ENCODE measurements at places on chromosomes 4 and X.
A peak's percentile ranks its signal among the peaks of the same experiment; 100 is the strongest.

DNA sequence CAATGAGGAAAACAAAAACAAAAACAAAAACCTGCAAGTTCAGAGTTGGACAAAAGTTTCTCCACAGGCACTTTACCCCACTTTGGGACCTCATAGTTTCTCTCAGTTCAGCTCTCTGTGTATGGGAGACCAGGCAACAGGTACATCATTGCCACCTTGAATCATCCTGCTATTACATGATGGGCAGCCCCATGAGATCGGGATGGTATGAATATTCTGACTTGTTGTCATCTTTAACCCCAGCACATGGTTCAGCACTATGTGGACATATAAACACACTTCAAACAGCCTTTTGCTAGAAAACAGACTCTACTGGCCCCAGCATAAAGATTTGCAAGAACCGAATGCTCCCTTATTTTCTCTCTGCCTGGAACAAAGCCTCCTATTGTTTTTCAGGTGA is 176.9 kb upstream of the SCML1 start:
- no peak for DNase-seq

DNA sequence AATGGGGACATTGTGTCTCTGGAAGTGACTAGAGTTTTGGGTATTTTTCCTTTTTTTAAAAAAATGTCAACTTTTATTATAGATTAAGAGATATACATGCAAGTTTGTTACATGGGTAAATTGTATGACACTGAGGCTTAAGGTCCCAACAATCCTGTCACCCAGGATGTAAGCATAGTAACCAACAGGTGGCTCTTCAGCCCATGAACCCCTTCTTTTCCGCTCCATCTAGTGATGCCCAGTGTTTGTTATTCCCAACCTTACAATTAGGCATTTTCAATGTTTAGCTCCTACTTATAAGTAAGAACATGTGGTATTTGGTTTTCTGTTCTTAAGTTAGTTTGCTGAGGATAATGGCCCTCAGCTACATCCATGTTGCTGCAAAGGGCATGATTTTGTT is 102.7 kb downstream of the GRID2 start:
- no peak for DNase-seq

DNA sequence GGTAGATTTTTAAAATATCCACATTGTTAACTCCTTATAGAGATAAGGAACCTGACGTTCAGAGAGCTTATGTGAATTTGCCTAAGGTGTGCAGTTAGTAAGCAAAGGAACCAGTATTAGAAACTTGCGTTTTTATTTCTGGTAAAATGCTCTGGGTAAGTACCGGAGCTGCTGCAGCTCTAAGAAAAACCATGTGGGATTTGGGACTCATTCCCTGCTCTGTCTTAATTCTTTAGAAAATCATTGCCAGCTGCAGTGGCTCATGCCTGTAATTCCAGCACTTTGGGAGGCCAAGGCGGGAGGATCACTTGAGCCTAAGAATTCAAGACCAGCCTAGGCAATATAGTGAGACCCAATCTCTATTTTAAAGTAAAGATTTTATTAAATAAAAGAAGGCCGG is 5.8 kb downstream of the CCKAR start:
- no peak for DNase-seq

GRCh38 chr4:163367651-163368050 is 24.0 kb downstream of the NPY5R start:
- no peak for DNase-seq

- no peak for DNase-seq
Measured at GRCh38 chr4:111263836-111264235, 641.0 kb upstream of the PITX2 start.

DNA sequence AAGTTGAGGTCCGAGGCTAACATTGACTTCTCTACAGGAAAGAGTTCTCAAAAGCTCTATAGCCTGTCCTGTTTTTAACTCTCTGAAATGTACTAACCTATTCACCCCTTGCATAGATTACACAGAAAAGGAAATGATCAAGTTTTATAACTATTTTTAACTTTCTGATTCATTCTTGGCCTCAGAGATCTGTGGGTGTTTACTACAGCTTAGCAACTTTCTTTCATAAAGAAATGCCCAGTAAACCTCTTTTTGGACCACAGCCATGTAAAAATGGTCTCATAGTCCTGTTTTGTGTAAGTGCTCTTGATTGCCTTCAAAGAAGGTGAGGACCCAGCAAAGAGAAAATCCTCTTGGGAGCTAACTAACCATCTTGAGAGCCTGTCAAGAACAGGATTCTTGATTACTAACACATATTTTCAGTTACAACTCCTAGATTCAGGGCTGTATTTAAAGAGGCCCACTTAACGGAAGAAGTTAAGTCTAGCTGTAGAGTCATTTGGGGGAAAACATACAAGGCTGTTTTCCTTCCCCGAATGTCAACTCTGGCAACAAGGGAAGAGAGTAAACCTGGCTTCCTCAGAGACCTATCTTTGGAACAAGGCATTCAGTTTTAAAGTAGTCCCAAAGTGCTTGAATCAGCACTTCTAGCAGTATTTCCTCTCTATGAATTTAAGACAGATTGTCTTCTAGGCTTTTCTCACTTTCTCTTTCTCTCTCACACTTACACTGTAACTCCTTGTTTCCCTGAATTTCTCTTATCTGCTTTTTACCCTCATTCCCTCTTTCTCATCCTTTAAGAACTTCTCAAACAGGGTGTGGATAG is 78.2 kb downstream of the IL21 start:
- DNase-seq, result no peak

DNA sequence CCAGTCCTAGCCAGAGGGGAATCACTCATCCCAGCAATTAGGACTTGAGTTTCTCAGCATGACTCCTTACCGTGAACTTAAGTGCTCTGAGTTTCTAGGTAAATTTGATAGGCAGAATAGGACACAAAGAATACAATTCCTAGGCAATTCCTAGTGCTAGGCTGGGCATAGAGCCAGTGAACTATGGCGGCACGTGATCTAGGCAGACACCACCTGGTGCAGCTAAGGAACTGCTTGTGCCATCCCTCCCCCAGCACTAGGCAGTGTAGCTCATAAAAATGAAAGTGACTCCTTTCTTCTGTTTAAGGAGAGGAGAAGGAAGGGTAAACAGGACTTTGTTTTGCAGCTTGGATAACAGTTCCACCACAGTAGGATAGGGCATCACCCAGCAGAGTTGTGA is 736.3 kb upstream of the PCDH7 start:
- DNase-seq, result no peak

- peak; percentile 23 for DNase-seq
Measured at GRCh38 chr4:44927399-44928380, 201.3 kb upstream of the GNPDA2 start.

GRCh38 chrX:131987252-131987651 is 35.9 kb upstream of the STK26 start:
- no peak for DNase-seq

GRCh38 chr4:7390906-7391636 is 43.7 kb downstream of the PSAPL1 start:
- DNase-seq, result no peak

DNA sequence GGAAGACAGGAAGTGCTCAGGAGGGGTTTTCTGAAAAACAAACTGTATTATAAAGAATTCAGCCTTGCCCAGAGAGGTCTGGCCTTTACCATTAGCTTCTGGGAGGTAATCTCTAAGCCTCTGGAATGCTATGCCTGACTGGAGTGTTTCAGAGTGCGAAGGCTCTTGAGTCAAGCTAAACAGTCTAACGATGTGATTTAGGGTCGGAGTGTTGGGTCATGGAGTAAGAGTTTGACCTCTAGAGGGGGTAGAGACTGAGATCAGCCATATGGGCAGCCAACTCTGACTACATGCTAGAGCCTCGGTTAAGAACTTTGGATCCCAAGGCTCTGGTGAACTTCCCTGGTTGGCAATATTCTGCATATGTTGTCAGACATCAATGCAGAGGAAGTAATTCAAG is 15.0 kb downstream of the BOD1L1 start:
- DNase-seq, result no peak

DNA sequence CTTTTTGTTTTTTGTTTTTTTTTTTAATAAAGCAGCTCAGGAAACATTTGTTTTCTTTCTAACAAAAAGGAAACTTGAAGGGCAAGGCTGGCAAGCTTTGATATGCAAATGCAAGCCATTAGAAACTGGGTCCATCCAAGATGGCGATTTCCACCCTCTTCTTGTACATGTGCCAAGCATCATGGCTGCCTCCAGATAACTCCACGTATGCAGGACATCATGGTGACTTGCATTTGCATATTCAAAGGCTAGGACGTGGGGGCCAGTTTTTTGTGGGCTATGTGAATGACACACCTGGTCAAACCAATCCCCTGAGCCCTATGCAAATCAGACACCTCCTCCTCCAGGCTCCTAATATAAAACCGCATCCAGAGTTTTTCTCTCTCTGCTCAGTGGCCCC is 692.6 kb downstream of the FAM133A start:
- no peak for DNase-seq

DNA sequence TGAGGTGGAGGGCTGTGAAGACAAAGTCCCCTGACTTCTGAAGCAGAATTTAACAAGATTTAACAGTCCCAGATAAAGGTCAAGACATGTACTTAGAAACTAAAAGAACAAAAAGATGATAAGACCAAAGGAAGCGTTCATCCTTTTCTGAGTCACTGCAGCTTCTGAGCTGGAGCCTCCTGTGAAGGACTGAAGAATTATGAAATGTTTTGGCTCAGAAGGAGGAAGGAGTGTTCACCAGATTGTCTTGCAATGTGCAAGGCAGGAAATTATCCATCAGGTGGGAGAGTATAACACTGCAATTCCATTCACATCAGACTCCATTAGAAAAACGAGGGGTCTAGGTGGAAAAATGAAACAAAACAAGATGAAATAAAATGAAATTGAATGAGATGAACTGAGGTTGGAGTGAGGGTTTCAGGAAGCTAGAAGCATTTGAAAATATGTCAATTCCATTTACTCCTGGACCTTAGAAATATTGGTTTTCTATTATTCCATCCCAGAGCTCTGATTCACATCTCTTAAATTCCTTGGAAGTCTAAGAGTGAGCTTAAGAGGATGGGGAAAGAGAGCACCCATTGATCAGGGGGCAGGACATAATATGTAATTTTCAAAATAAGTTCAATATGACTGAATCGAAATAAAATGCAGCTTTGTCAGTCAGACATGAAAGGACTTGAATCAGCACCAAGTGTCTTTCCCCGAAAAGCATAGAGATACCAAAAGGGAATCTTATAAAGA is 186.1 kb upstream of the LNX1 start:
- no peak for DNase-seq

- peak; percentile 73 for DNase-seq
Measured at GRCh38 chr4:80202190-80202711, 4.9 kb downstream of the PRDM8 start.

DNA sequence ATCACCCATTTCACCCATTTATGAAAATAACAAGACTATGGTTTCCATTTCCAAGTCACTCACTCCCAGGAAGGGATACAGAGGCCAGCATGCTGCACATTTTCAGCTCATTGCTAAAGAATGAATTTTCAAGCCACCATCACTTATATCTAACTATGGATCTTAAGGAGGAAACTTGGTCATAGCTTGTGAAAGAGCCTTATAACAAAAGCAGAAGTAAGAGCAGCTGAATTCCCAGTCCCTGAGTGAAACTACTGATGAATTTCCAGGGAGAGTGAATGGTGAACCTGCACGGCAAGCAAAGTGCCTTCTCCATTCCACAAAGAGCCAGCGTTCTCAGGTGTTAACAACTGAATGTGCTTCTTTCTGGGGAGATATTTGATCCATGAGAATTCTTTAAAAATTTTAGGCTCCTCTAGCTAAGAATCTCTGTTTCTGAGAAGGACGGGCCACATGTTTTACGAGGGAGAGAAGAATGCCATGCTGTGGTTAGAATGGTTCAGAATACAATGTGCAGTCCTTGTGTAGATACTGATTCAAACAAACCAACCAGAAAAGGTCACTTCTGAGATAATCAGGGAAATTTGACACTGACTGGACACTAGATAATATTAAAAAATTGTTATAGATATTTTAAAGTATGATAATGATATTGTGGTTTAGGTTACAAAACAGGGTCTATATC is 24.0 kb downstream of the BTC start:
- no peak for DNase-seq

DNA sequence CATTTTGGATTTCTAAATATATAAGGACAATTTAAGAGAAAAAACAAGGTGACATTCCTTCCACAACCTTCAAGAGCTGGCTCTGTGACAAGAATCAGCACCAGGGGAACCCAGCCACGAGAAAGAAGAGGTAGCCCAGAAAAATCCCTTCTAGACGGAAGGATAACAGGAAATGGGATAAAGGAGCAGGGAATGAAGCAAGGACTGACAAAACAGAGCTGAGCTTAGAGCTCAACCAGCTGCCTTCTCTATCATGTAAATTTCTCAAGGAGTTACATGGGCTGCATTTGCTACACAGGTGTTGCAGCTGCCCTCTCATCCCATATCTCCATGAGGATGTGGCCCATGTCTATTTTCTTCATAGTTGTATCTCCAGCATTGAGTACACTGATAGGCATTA is 154.2 kb upstream of the PRDX4 start:
- DNase-seq, result no peak

DNA sequence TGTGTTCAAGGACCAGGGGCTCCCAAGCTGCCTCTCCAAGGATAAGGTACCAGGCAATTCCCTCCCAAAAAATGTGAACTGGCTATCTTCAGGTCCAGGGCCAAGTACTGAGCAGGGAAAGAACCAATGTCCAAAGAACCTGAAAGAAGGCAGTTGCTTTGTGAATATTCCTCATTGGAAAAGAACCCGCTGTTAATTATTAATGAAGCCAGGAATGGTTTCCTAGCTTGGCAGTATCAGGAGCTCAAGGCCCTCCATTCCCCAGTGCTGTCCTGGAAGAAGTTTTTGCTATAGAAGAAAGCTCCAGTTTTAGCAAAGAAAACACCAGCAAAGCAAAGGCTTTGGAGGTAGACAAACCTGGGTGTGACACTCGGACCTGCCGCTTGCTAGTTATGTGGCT is 130.0 kb upstream of the MBNL3 start:
- no peak for DNase-seq

DNA sequence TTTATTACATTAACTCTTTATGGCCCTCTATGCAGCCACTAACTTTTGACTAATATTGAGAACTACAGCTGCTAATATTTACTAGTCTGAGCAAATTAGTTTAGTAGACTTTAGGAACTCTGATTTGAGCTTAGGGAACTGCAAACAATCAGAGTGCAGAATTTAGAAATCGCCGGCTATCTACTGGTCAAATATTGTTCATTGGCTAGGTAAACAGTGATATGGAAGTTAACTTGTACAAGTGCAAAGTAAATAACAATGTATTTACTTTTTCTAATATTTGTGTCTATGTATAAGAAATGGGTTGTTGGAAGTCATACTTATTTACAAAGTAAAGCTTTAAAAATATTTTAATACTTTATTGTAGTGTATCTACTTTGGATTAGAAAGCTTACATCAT is 279.6 kb downstream of the CFAP299 start:
- DNase-seq, result no peak

DNA sequence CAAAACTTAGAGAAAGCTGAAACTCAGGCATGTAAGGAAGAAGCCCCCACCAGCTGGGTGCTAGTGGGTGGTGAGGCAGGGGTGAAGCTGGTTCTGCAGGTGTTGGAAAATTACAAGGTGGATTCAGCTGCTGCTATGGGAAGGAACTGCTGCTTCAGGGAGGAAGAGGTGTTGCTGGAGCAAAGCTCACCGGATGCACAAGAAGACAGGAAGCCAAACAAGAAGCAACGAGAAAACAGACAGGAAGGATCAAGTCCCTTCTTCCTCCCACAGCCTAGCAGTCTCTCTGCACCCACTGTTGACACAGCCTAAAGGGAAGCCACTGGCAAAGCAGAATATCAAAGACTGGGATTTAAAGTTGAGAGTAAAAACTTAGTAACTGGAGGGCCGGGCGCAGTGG is 100.2 kb upstream of the JADE1 start:
- no peak for DNase-seq

GRCh38 chrX:134482371-134482770 is 22.4 kb downstream of the HPRT1 start:
- no peak for DNase-seq

- no peak for DNase-seq
Measured at GRCh38 chr4:120001850-120002249, 64.8 kb downstream of the MAD2L1 start.
